ENCODE measurements at places on chromosomes 5 and 9. TPM values are rescaled to one million over a fixed set of nuclear protein-coding genes. Genes with fewer than 3 reads are reported as not detected.

Gene MXD3
- total RNA-seq = 26.0 TPM

Gene ITK
- total RNA-seq = 277 TPM

Gene KIAA1958
- total RNA-seq = 12.5 TPM

Gene SNX30
- total RNA-seq = 3.5 TPM

Gene CAPSL
- total RNA-seq = not detected

Gene PCDH12
- 4.3 TPM for total RNA-seq

Gene RABGAP1
- total RNA-seq = 35.5 TPM

GRCh38 chr9:83274787-83275186 lies 211.8 kb upstream of the RASEF start:
- ATAC-seq = no peak

DNA sequence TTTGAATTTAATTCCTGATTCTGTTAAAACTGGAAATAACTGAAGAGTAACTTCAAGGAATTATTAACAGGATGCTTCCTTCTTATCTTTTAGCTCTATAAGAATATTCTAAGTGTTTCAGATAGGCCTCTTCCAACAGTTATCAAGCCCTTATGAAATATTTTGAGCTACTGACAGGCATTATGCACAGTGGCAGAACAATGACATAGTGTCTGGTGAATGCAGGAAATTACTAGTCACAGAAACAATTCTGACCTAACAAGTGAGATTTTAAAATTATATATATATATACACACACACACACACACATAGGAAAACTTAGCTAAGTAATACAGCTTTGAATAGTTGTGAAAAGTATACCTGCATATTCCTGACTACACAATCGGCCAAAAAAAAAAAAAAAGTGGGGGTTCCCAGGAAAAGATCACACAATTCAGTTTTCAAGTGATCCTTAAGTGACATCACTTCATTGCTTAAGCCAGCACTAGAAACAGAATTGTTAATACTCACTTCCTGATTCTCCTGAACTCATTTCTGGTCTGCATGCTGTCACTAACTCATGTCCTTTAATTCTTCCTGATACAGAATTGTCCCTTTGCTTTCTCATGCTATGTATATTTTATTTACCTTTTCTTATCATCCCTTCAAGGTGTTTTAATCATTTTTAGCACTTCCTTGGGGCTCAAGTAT lies 77.3 kb downstream of the SLC25A46 start:
- no peak for ATAC-seq

Gene MYMK
- total RNA-seq = not detected

DNA sequence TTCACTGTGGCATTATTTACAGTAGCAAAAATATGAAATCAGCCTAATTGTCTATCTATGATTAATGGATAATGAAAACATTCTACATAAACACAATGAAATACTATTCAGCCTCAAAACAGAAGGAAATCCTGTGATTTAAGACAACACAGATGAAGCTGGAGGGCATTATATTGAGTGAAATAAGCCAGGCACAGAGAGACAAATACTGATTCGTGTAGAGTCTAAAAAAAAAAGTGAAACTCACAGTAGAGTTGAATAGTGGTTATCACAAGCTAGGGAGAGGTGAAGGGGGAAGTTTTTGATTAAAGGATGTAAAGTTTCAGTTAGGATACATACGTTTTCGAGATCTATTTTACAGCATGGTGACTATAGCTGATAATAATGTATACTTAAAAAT lies 122.2 kb downstream of the ADAMTS6 start:
- no peak for ATAC-seq

Data from activated T-helper 17 cell treated with anti-CD3 and anti-CD28 coated beads, Interleukin-2, amount 50 U/mL, for 72 hours (primary cell).